ENCODE measurements at places on chromosomes 7 and 10. TPM values are rescaled to one million over a fixed set of nuclear protein-coding genes. Genes with fewer than 3 reads are reported as not detected.
A peak's percentile ranks its signal among the peaks of the same experiment; 100 is the strongest.

Gene WNT8B
- polyA plus RNA-seq, result not detected

GRCh38 chr7:130544356-130544755, 52.5 kb downstream of the MEST start:
- no peak for DNase-seq

GRCh38 chr7:42527004-42527403, 290.0 kb upstream of the GLI3 start:
- DNase-seq, result no peak

Gene PAXIP1
- 5.3 TPM for polyA plus RNA-seq

Gene CAV1
- 269 TPM for polyA plus RNA-seq

Gene PIP
- not detected for polyA plus RNA-seq

GRCh38 chr10:77819210-77820112, 107.1 kb downstream of the DLG5 start:
- DNase-seq, result peak; percentile 33

DNA sequence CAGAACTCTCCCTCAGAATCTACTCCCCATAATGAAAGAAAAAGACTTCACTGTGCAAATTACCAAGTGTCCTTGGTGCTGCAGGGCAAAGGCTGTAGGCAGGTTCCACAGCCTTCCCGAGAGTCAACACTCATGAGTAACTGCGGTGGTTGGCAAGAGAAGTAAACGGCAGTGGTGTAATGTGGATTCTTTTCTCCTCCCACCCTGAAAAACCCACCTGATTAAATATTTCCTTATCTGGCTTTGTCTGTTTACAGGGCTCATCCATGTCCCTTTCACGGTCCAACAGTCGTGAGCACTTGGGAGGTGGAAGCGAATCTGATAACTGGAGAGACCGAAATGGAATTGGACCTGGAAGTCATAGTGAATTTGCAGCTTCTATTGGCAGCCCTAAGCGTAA, 300.9 kb downstream of the BICC1 start:
- no peak for DNase-seq

GRCh38 chr10:67471022-67471421, 225.0 kb downstream of the CTNNA3 start:
- DNase-seq, result no peak

- no peak for DNase-seq
Observed at GRCh38 chr10:4650582-4650981, 175.4 kb upstream of the AKR1E2 start.

- peak; percentile 57 for DNase-seq
Observed at GRCh38 chr10:60937784-60938654, 6.0 kb downstream of the RHOBTB1 start.

Gene EFCAB10
- not detected for polyA plus RNA-seq

GRCh38 chr10:51552879-51553278, 146.5 kb downstream of the CSTF2T start:
- no peak for DNase-seq

Gene ADAM22
- 0.57 TPM for polyA plus RNA-seq

GRCh38 chr10:115665549-115665948, 572.4 kb downstream of the ATRNL1 start:
- no peak for DNase-seq

DNA sequence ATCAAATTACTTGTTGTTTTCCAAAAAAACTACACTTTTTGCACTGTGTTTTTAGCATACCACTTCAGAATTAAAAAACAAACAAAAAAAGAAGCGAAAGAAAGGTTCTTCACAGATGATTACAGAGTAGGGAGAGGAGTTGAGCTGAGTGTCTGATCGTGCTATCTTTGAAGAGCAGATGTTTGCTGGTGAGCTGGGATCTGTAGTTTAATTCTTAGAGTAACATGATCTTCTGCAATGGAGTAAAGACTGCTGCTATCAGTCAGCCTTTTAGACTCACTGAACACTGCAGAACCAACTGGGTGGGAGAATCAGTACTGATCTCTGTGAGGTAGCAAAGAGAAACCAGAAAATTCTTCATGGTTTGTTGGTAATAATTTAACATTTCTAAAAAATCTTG, 1197.8 kb upstream of the SORCS1 start:
- no peak for DNase-seq

DNA sequence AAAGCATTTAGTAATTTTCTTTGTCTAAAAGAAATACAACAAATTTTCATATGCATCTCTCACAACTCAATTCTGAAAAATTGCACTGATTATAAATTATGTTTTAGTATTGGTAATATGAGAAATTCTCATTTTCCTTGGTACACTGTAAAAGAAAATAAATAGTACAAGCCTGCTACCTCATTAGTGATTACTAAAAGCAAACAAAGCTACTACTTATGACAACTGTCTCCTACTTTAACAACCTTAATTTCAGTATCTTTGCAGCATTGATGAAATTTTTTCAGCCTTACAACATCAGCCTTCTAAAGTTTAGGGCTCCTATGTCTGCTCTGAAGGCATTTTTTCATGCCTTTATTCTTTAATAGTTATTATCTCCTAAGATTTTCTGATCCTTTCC, 65.7 kb downstream of the MINDY3 start:
- no peak for DNase-seq

DNA sequence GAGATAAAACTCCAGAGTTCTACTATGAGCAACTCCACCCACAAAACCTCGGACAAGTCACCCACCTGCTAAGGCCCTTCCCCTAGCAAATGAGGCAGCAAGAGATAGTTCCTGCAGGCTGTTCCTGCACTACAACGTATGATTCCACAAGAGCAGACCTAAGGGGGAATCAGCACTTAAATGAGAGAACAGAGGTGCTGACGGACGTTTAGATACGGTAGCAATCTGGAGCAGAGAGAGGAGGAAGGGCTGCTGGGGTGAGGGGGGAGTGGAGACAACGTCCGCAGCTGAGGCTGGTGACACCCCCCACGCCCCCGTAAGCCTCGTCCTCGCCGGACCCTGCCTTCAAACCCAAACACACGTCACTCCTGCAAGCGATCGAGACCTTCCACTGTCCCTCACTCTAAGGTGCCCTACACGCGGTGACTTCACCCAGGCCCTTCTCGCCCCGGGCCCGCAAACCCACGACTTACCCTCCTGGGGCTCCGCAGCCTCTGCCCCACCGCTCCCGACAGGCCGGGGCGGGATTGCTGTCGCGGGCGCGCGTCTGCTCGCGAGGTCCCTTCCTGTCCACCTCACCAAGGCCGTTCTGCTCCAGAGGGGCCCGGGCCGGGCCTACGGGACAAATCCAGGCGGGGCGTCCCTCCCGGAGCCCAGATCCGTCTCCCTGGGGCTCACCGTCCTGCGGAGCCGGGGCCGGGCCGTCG, 635 bp downstream of the ZNF12 start:
- peak; percentile 68 for DNase-seq

- DNase-seq, result no peak
Observed at GRCh38 chr7:121563177-121563576, 167.1 kb upstream of the FAM3C start.

- DNase-seq, result no peak
Observed at GRCh38 chr10:75623310-75624093, 192.1 kb downstream of the LRMDA start.

DNA sequence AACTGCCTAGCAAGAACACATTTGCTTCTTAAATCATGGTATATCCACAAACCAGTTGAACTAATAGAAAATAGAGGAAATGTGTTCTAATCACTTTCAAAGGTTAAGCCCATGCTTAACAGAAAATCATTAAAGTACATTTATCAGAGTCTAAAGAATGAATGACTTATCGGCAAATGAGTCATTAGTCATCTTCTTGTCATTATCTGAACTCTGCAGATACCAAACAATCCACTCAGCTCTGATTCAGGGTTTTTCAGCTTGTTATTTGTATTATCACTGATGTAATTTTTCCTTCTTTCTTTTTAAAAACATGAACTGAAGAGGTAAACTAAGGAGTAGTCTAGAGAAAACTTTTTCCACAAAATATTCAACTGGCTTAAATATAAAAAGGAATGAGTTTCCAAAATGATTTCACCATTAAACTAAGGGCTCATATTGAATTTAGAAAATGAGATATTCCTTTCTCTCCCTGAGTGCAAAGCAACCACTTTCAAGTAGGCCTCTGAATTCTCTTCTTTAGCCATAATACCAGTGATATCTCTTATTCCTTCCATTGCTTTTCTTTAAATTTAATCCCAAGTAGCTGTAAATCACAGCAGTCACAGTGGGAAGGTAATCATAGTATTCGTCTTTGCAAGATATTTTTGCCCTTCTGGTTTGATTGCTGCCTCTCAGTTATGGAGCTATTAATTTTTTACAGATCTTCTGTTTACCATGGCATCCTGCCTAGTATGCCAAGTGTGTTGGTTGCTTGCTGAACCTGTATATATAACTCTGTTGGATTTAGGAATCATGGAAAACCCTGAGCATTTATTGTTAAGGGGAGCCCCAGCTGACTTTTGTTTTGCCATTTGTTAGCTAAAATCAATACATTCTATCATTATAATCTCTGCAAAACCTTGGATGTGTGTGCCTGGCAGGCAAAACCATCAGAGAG, 125.1 kb downstream of the THSD7A start:
- DNase-seq, result no peak

DNA sequence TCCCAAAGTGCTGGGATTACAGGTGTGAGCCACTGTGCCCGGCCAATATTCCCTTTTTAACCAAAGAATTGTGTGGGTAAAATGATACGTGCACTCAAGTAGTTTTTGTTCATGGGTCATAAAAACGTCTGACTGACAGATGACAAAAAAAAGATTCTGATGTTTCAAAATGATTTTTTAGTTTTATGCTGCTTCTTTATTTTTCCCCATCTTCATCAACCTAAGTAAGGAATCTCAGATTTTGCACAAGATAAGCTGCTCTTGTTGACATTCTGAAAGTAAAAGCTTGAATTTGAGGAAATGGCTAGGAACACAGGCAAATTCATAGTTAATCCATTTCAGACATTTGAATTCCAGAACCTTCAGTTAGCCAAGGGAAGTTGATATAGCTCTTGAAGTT, 526.1 kb upstream of the NRP1 start:
- no peak for DNase-seq

Gene NEUROG3
- not detected for polyA plus RNA-seq

Gene RNF32
- polyA plus RNA-seq, result 0.48 TPM

DNA sequence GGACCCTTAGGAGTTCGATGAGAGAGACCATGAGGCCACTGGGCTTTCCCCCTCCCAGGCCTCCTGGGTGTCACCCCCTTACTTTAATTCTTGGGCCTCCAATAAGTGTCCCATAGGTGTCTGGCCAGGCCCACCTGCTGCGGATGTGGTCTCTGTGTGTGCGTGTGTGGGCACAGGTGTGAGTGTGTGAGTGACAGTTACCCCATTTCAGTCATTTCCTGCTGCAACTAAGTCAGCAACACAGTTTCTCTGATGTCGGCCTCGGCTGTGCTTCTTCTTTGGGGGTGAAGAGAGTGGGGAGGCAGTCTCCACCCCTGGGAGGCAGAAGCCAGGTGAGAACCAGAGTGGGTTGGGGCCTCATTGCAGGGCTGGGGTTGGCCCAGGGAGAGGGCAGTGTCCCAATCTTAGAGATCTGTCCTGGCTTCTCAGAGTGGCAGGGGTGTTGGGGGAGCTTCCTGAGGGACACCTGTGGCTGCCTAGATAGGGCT, 1.5 kb downstream of the PVRIG start:
- no peak for DNase-seq
